ENCODE measurements at places on chromosomes 11 and 22.

DNA sequence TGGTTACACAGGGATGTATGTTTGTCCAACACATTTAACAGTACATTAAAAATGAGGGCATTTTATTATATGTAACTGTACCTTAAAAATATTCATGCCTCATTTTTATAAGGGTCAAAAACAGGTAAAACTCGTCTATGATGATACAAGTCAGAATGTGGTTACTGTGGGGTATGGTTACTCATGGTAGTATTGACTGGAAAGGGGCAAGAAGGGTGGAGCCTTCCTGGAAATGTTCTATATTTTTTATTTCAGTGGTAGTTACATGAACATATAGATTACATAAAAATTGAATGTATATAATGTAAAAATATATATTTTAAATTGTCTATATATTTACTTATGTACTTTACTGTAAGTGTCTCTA lies 99.8 kb downstream of the STIM1 start:
- no peak for DNase-seq

GRCh38 chr22:36156515-36157419 lies 3.8 kb downstream of the APOL3 start:
- peak; percentile 11 for DNase-seq

DNA sequence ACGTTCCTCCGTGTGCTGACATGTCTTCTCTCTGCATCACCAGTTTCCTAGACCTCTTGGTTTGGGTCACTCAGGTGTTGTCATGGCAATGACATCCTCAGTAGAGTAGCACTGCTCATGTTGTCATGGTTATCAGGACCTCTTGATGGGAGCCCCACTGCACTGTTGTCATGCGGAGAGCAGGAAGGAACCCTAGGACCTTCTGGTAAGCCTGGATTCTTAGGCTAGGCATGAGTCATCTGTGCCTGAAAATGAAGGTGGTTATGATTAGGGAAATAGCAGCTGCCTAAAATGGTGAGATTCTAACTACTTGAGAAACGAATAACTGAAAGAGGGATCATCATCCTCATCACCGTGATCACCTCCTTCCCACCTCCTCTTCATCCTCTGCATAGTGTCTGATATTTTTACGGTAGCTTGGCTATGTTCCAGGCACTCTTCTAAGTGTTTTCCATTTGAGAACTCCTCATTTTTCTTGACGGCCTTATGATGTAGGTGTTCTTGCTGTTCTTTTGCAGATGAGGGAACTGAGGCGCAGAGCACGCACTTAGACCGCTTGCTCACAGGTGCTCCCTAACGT lies 858.4 kb downstream of the NTM start:
- no peak for DNase-seq

DNA sequence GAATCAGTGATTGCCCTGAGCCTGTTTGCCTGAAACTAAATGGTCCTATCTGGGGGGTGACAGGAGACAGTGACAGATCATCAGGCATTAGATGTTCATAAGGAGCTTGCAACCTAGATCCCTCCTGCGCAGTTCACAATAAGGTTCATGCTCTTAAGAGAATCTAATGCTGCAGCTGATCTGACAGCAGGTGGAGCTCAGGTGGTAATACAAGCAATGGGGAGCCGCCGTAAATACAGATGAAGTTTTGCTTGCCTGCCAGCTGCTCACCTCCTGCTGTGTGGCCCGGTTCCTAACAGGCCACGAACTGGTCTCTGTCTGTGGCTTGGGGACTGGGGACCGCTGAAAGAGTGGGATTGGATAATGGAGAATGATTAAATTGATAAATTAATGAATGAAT lies 14.0 kb downstream of the NOX4 start:
- DNase-seq: no peak

GRCh38 chr11:86660088-86660487 lies 12.3 kb downstream of the ME3 start:
- DNase-seq: no peak

GRCh38 chr11:18727479-18728236 lies 1.7 kb upstream of the IGSF22 start:
- DNase-seq: no peak

DNA sequence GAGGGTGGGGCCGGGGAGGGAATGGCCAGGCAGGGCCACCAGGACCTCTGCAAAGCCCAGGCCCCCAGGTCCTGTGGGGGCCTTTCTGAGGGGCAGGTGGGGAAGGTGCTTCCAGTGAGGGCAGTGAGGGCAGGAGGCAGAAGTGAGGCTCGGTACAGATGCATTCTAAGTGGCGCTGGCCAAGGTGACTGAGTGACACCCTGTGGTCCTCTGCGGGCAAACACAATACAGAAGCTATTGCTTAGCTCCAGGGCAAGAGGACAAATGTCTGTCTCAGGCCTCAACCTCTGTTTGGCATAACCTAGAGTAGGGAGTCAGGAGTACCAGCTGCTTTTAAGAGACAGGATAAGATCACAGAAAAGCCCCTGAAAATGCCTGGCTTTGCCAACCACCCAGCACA lies 31.3 kb downstream of the B3GAT1 start:
- DNase-seq: no peak

- no peak for DNase-seq
Observed at GRCh38 chr11:1650918-1651262, 21.3 kb downstream of the KRTAP5-5 start.

DNA sequence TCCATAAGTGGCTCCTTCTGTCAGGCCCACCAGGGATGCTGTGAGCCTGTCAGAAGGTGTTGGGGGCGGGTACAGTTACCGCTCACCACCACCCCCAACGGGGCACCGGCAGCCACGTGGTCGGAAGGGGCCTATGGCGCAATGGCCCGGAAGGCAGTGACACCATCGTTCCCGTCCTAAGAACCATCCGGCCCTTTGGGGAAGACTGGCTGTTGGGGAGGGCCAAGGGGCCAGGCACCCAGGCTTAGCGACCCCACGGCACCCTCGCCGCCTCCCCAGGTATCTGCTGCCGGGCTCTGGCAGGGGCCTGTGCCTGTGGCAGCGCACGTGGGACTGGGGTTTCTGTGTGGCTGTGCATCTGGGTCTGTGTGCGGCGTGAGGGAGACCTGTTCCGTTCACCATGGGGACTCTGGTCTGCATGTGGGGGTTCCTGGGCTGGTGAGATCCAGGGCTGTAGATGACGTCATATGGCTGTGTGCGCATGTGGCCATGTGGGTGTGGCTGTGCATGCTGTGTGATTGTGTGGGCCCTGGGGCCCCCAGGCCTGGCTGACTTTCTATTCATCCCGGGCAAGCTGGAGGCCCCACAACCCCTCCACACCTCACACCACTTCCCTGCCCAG lies 717 bp downstream of the OSM start:
- peak; percentile 51 for DNase-seq

DNA sequence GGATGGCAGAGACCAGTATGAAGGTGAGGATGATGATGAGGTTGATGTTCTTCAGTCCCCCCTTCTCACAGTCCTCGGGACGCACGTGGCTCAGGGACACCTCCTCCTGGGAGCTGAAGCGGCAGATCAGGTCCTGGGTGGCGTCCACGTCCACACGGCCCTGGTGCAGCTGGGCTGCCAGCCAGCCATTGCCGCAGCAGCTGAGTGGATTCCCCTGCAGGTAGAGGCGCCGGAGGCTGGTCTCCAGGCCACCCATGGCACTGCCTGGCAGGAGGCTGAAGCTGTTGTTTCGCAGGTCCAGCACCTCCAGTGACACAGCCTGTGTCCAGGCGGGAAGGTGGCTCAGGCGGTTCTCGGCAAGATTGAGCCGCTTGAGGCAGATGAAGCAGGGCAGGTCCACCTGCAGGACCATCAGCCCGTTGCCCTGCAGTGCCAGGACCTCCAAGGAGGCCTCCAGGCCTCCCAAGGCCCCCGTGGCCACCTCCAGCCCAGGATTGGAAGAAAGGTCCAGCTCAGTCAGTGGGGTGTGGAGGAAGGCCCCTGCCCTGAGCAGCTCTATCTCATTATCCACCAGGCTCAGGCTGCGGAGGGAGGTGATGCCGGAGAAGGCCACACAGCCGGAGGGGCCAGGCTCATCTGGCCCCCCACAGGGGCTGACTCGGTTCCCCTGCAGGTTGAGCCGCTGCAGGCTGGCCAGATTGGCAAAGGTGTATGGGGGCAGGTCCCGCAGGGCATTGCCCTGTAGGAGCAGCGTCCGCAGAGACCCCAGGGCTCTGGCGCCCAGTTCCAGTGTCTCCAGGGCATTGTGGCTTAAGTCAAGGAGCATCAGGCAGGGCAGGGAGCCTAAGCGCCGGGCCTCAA lies 10.6 kb downstream of the LRRC32 start:
- no peak for DNase-seq

- no peak for DNase-seq
Observed at GRCh38 chr11:121928597-121929580, 187.1 kb downstream of the BLID start.

GRCh38 chr11:34274712-34275398 lies 83.0 kb downstream of the ABTB2 start:
- no peak for DNase-seq

DNA sequence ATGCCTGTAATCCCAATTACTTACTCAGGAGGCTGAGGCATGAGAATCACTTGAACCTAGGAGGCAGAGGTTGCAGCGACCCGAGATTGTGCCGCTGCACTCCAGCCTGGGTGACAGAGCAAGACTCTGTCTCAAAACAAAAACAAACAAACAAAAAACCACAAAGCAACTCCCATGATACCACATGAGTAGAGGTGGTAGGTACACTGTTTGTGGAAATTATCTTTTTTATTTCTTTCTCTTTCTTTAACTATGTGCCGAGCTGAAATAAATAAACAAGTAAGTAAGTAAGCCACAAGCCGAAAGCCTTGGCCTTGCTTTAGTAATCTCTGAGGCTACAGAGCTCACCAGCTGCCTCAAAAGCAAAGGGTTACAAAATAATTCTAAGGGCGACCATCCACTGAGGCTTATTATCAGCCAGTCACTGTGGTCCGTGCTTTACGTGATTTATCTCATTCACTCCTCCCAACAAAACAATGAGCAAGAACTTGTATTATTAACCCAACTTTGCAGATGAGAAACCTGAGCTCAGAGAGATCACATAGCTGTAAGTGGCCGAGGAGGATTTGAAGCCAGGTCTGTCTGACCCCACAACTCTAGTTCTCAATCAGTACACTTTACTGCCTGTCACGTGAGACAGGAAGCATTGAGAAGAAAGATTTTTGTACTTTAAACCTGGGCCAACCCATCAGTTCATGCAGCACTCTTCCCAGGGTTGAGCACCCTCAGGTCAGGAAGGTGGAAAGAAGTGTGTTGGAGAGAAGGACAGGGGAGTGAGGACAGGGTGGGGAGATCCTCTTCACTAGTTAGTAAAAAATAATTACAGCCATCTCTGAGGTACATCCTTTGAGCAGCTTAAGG lies 69.8 kb upstream of the MTMR2 start:
- no peak for DNase-seq

- DNase-seq: no peak
Observed at GRCh38 chr11:28529046-28529445, 420.9 kb downstream of the METTL15 start.

DNA sequence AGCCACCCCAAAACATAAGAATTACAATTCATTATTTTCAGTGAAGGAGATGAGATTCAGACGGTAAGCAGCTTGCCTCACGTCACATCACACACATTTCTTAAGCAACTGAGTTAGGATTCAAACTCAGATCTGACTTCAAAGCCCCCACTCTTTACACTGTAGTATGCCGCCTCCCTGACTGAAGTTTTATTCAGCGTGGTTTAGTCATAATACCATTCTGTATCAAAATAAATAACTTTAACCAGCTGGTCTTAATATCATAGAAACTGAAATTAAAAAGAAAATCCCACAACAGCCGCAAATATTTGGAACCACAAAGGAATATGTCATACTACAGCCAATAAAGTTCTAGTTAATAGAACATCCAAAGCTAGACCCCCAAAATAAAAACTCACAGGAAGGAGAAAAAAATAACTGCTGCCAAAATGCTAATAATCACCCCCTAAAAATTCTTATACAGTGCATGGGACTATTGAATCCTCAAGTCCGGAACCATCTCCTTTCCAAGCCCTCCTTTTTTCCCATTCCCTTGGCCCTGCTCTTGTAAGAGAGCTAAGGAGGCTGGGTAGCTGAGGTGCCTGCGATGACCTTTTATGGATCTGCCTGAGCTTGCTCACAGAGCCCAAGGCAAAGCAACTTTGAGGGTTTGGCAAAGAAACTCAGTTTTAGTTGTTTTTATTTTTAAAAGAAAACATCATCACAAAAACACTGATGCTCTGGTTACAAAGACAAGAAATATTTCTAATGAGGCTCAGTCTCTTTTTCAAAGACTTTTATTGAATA lies 334.5 kb downstream of the TTC28 start:
- DNase-seq: no peak

DNA sequence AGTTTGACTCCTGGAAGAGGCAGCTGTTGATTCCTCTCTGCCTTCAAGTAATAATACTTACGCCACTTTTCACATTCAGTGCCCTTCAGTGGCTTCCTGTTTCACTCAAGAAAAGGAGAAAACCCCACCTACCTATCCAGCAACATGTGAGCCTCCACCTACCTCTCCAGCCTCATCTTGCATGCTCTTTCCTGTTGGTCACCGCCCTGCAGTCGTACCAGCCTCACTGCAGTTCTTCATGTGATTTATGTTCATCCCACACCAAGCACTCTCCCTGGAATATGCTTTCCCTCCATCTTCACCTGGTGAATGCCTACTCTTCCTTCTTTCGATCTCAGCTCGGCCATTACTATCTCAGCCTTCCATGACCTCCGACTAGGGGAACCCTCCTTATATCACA lies 21.8 kb upstream of the YWHAH start:
- no peak for DNase-seq

DNA sequence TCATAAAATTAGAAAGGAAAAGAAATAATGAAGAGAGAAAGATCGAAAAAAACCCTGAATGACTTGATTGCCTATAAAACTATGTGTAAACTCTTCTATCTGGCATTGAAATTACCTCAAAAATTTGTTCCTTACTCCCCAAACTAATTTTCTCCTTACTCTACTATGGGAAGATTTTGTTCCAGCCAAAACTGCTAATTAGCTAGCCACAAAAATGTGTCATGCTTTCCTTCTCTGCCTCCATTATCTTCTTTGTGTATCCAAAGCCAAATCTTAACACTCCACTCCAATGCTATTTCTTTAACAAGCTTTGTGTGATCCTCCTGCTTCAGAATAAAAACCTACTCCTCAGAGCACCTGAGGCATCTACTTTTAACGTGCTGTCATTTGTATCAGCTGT lies 831.2 kb downstream of the METTL15 start:
- no peak for DNase-seq

- DNase-seq: no peak
Observed at GRCh38 chr22:40578171-40578570, 58.3 kb downstream of the MRTFA start.

GRCh38 chr11:120817158-120817557 lies 206.7 kb upstream of the TBCEL start:
- no peak for DNase-seq

DNA sequence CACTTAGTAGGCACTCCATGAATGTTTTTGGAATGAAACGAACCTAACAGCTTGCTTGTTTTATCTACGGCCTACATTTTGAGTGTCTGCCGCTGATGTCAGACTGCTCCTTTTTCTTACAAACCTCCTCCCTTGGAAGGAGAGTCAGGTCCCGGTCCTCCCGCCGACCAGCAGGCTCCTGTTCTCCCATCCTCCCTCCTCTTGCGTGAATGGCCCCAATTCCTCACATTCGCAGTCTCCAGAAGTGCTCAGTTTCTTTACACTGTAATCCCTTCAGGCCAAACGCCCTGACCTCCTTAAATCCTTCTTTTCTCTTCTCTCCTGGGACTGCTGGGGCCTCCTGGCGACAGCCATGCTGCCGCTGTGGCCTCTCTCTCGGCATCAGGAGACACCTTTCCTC lies 82.6 kb upstream of the CSNK2A3 start:
- DNase-seq: no peak
